ENCODE measurements at places on chromosomes 2 and 18. TPM values are rescaled to one million over a fixed set of nuclear protein-coding genes. Genes with fewer than 3 reads are reported as not detected.
A peak's percentile ranks its signal among the peaks of the same experiment; 100 is the strongest.

SULT1C4 gene
- polyA plus RNA-seq: 16.1 TPM

GLI2 gene
- polyA plus RNA-seq: 12.5 TPM

SLC16A14 gene
- 2.7 TPM for polyA plus RNA-seq

FAM124B gene
- polyA plus RNA-seq: 6.8 TPM

CHST10 gene
- 10.6 TPM for polyA plus RNA-seq

SLC8A1 gene
- 8.9 TPM for polyA plus RNA-seq

GRCh38 chr2:219302412-219302968 is 6.7 kb downstream of the PTPRN start:
- no peak for DNase-seq

DNA sequence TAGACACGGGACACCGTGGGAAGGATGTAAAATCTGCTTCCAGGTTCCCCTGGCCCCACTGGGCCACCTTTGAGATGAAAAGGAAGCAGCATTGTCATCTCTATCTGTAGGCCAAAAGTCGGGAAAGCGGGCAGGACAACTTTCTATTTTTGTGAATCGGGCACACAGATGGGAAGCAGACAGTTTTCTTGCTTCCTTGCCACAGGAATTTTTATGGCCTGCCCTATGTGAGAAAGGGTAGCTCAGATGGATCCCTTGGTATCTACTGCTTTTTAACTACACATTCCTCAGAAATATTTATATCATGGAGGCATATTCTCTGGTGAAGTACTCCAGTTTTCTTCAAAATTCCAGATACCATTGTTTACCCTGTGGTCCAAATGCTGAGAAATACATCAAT is 735.5 kb downstream of the CBLN2 start:
- no peak for DNase-seq

- DNase-seq: no peak
Measured at GRCh38 chr2:72131916-72132841, 15.5 kb downstream of the CYP26B1 start.

GRCh38 chr2:10220902-10221391 is 81.8 kb upstream of the HPCAL1 start:
- DNase-seq: no peak

DNA sequence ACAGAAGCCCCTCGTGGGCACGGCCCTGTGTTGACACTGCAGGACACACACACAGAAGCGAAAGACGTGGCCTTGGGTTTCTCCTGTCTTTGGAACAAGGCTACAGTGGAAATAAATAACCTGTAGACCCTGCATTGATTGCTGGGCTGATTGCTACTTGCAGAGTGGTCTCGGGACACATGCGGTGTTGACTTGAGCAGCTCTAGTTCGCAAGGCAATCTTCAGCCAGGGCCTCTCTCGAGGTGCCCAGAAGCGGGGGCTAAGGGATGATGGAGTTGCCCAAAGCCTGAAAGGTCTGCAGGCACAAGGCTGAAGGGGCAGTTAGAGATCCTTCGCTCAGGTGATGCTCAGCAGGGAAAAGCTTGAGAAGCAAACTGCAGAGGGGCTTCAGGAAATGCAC is 180.3 kb downstream of the SEPTIN10 start:
- no peak for DNase-seq

DNA sequence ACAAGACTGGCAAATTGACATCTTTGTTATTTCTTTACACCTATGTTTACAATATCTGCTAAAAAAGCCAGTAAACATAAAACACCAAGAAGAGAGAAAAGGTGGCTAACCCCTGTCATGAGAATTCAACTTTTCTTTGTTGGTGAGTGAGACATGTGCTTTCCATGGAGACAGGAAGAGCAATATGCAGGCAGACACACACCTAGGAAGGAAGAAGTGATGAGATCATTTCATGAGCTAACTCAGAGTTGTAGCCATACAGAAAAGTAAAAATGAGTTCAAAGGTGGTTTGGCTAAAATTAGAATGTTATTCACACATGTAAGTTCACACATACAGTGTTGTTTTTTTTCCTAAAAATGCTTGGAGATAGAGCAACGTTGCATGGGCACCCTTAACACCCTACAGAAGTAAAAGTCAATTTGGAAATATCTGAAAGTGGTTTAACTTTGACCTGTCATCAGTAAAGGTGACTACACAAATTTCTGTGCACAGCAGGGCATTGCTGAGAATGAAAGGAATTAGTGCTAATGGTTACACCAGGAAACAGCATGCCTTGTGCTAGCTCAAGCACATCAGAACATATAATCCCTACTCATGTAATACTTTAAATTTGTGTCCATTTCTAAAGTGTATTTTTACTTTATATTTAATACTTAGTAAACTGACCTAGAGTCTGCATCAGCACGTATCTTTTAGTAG is 557.6 kb downstream of the CBLN2 start:
- DNase-seq: no peak

- DNase-seq: no peak
Measured at GRCh38 chr18:59266459-59266858, 6.8 kb downstream of the RAX start.

- peak; percentile 75 for DNase-seq
Measured at GRCh38 chr2:225429717-225430116, 30.2 kb downstream of the NYAP2 start.

- no peak for DNase-seq
Measured at GRCh38 chr2:73033142-73033765, 38.3 kb downstream of the SFXN5 start.

- DNase-seq: no peak
Measured at GRCh38 chr2:7288484-7288883, 371.3 kb downstream of the RNF144A start.

DNA sequence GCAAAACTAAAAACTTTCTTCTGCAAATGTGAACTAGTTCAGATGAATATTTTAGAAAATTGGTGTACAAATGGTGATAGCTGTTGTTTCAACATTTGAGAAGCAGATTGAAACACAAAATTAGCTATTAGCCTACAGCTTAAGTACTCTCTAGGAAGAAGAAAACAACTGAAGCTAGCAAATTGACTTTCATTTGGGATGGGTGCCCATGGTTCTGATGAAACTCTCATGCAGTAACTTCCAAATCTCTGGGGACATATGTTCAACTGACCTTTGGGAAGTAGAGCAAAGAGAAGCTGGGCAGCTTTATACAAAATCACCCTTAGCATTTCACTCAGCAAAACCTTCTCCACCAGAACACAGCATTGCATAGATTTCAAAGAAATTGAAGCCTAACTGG is 119.0 kb downstream of the GALNT13 start:
- no peak for DNase-seq

DNA sequence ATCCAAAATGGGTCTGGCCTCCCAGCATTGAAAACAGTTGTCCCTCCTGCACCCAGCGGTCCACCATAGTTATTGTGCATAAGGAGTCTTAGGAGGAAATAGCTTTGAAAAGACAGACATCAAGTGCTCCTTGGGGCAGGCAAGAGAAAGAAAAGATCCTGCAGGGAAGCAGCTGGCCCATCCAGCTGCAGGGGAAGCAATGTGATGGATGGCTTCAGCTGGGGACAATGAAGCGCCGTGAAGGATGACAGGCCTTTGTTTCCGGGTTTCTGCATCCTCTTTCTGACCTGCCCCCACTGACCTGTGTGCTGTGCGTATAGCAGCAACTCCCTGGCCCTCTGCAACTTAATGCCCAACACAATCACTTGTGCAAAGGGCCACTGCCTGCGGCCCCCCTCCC is 142.9 kb upstream of the NCKAP5 start:
- DNase-seq: peak; percentile 23

GRCh38 chr18:69002233-69002632 is 204.4 kb downstream of the CCDC102B start:
- DNase-seq: no peak

DNA sequence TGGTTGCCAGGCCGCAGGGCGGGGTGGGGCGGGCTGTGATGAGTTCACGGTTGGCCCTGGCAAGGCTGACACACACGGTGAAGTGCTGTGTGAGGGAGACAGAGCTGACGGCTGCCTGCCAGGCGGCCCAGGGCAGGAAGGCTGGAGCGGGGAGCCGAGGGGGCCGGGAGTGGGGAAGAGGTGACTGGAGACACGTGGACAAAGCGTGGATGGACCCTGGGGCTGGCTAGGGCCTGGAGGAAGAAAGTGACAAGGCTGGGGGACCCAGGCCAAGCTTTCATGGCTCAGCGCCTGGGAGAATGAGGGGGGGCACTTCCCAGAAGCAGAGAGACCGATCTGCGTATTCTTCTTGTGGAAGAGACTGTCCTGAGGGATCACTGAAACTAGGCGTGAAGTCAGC is 123.2 kb downstream of the DYSF start:
- peak; percentile 85 for DNase-seq

GRCh38 chr18:64090876-64091275 is 58.0 kb downstream of the LINC00305 start:
- DNase-seq: no peak

GRCh38 chr2:63544017-63544627 is 44.2 kb downstream of the WDPCP start:
- no peak for DNase-seq

DNA sequence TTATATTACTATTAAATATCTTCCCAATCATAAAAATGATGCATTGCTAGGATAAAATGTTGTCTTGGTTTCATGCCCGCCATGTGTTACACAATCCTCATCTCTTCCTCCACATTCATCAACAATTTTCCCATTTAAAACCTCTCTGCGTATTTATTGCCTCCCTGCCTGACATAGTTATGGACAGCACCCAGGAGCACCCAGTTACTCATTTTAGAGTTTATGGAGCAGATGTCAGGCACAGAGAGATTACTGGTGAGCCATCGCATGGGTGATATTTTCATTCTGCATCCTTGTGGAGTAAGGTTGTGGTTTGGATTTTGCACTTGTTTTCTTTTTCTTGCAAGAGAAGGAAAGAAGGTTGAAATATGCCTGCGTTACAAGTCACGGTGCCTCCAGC is 116.7 kb upstream of the NPAS2 start:
- no peak for DNase-seq

- DNase-seq: no peak
Measured at GRCh38 chr2:162063899-162064298, 10.1 kb downstream of the DPP4 start.
